ENCODE measurements at places on chromosomes 11 and 22.

DNA sequence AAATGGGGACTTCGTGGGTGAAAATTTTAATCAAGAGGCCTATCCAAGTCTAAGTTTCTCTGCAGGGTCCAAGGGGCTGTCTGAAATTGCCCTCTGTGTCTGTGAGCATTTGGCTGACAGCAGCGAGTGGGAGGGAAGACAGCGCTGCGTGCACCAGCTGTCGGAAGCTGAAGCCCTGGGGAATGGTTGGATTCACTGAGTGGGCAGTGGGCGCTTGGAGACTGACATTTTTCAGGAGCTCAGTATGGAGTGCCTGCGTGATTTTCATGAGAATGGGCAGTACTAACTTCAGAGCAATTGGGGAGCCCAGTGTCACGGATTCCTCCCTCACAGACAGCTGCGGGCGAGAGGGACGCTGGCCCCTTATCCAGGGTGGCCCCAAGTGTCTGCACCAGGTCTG lies 388.8 kb upstream of the B3GAT1 start:
- no peak for DNase-seq

GRCh38 chr22:44622147-44622427 lies 79.9 kb upstream of the PRR5 start:
- peak; percentile 36 for DNase-seq

DNA sequence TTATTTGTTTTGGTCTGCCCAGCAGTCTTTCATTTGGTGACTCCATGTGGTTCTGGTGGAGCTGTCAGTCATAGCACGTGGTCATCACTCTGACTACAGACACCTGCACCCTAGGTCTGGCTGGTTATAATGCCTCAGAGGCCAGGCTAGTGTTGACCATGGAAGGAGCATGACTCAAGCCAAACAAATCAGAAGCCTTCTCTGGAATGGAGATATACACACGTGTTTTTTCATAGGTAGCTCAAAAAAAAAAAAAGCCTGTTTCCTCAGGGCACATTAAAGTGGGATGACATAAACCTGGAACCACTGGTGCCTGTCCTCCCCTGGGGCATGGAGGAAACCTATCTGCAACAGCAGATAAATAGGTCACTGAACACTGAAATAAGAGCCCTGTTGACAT lies 8.1 kb upstream of the PLAAT3 start:
- DNase-seq, result no peak

DNA sequence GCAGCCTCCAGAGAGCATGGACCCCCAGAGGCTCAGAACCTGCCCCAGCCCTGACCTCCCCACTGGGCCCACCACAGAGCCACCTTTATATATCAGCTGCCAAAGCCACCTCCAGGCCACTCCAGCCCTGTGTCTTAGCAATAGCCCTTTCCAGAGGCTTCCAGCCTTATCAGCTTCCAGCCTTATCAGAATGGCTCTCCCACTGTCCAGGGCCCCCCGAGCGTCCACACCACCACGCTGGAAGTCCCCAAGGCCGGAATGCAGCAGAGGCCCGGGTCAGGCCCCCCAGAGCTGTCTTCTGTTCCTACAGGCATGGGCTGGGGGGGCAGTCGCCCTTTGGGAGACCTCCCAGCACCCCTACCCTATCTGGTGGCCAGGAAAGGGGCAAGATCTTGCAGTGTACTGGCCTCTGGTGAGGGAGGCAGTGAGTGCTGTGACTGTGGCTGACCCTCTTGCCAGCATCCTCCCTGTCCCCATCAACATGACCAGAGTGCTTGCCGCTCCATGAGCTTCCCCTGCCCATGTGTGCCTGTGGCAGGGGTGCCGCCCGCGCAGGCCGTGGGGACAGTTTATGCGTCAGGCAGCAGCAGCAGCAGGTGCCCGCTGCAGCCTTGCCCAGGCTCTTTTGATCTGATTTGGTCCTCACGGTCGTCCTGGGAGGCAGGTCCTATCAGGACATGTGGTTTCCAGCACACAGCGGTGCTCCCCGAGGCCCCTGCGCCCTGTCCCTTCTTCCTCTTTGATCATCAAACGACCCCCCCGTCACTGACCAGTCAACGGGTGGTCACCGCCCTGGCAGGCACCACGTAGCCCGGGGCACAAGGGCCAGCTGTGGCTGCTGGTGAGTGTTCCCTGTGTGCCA lies 15.9 kb downstream of the OSBPL5 start:
- no peak for DNase-seq

GRCh38 chr11:1391165-1392075 lies 1.7 kb downstream of the BRSK2 start:
- no peak for DNase-seq

DNA sequence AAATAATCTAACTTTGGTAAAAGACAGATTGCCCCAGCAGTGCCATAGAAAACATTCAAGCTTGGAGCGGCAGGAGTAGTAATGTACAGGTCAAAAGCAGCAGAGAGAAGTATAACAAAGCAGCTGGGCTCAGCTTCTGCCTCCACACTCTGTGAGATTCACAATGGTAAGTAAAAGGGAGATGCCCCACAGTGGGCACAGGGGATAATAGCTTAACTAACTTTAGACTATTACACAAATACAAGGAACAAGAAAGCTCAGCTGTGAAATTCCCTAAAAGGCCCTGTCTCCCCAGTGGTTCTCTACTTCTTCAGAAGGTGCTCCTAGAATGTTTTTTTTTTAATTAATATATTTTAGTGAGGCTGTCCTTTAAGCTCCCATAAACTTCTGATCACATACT lies 28.0 kb downstream of the RDX start:
- no peak for DNase-seq

DNA sequence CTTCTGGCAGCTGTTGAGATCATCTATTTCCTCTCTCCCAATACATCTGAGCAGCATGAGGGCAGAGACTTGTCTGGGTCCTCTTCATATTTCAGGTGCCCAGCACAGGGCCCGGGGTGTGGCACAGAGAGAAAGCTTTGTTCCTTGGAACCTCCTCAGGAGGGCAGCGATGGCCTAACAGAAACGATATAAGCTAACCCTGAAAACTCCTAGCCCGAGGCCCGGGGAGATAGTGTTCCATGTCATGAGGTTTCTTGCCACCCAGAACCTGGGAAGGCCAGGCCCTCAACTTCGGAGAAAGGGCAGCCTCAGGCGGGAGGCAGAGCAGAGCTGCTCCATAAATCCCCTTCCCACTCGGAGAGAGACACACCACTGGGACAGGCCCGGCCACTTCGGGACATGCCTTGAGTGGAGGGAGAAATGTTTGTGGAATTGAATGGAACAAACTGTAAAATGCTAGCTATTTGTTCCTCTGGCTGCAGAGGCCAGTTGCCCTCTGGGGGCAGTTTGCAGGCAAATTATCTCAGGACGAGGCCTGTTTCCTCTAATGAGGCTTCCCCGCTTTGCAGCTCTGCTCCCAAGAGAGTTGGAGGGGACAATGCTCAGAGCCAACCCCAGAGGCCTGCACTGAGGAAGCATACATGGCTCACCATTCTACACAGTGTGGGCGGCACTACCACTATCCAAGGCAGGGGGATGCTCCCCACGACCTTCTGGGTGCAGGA lies 11.6 kb downstream of the ARRB1 start:
- DNase-seq, result no peak

GRCh38 chr11:133547808-133548494 lies 15.7 kb upstream of the OPCML start:
- DNase-seq, result no peak

GRCh38 chr11:61541598-61541997 lies 33.0 kb downstream of the LRRC10B start:
- no peak for DNase-seq

GRCh38 chr11:121649798-121650197 lies 197.0 kb upstream of the SORL1-AS1 start:
- DNase-seq, result no peak

GRCh38 chr11:20112291-20113148 lies 47.8 kb downstream of the DBX1 start:
- no peak for DNase-seq

- DNase-seq, result no peak
These were observed 7.0 kb downstream of the PC start for GRCh38 chr11:66951135-66951534.

DNA sequence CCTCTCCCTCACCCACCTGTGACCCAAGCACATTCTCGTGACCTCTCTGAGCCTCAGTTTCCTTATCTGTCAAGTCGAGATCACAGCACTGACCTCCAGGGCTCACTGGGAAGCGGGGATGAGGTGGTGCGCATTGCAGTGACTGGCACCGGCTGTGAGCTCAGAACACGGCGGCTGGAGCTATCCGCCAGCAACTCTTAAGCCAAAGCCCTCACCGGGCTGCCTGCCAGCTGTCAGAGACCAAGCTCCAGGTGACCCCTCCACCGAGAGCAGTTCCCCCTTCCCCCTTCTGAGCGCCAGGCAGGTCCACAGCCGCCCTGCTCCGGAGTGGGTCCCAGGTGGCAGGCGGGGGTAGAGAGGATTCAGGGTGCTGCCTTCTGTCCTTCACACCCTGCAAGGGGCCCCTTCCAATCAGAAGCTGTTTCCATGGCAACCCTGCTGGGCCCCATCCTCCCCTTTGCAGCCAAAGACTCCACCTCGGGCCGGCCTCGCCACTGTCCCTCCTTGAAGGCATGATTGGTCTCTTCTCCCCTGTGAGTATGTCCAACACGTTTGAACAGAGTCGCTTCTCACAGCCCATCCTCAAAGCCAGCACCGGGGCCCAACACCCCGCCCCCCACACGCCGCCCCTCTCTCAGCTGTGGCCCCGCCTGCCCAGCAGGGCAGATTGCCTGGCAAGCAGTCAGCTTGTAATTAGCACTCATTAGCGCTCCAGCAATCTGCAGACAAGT lies 98.7 kb downstream of the WNT7B start:
- DNase-seq, result peak; percentile 28

DNA sequence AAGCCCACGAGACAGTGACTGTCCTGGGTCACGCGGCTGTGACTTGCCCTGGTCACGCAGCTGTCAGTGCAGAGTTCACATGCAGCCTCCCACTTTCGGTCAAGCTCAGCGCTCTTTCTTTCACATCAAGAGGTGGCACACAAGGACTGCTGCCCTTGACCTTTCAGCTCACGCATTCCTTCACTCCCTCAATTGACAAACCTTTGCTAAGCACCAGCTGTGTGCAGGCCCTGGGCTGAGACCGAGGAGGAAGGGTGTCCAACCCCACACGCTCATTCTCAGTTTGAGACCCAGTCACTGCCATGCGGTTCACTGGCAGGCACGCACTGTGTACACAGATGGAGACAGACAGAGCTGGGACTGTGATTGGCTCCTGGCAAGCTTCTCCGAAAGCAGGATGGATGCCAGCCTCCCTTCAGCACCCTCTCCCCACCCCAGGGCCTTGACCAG lies 70.3 kb downstream of the SCUBE1 start:
- no peak for DNase-seq

DNA sequence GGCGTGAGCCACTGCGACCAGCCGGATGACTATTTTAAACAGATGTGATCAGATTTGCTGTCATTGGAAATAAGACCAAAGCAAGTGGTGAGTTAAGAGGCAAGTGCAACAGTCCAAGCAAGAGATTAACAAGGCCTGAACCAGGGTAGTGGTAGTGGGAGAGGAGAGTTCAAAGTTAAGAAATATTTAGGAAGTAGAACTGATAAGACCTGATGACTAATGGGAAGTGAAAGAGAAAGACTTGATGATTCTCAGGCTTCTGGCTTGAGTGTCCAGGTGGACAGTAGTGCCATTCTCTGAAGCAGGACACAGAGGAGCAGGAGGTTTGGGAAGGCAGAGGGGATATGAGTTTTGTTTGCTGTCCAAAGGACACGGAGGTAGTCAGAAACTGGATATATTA lies 7.2 kb downstream of the NDUFC2 start:
- DNase-seq, result no peak

DNA sequence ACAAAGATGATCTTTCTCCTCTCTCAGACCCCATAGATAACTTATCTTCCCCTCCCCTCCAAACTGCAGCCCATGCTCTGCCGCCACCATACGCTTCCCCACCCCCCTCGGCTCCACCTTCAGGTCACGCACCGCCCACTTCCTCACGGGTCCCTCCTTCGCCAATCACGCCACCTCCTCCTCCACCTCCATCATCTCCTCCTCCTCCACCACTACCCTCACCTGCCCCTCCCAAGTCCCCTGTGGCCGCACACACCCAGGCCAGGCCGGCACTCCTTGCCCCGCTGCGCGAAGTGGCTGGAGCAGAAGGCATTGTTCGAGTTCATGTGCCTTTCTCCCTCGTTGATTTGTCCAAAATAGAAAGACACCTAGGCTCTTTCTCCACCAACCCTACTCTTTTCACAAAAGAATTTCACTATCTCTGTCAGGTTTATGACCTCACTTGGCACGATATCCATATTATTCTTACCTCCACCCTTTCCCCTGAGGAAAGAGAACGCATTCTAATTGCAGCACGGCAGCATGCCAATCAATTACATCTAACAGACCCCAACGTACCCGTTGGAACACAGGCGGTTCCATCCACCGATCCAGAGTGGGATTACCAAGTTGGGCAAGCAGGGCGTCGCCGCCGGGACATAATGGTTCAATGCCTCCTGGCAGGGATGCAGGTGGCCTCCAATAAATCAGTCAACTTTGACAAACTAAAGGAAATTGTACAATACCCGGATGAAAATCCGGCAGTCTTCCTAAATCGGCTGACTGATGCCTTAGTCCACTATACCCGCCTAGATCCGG lies 12.3 kb upstream of the OR56A3 start:
- DNase-seq, result no peak

- no peak for DNase-seq
These were observed 70.3 kb upstream of the BMAL1 start for GRCh38 chr11:13207270-13207664.

- DNase-seq, result no peak
These were observed 870.6 kb upstream of the LRRC4C start for GRCh38 chr11:42329929-42330565.

DNA sequence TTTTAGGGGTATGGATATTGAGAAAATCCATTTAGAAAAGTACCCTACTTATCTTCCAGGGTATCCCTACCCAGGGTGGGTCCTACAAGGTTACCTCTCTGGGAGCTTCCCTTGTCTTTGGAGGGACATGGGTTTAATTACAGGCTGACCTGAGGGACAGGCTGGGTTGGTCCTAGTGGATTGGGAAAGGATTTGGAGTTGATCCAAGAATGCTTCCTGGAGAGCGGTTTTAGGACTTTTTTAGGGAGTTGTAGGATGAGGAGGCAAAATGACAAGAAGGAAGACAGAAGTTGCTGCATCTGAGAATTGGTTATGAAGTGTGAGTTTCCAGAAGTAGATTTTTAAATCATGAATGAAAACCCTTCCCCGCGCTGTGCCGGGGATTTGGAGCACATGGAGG lies 61.8 kb upstream of the CRTAM start:
- DNase-seq, result no peak

DNA sequence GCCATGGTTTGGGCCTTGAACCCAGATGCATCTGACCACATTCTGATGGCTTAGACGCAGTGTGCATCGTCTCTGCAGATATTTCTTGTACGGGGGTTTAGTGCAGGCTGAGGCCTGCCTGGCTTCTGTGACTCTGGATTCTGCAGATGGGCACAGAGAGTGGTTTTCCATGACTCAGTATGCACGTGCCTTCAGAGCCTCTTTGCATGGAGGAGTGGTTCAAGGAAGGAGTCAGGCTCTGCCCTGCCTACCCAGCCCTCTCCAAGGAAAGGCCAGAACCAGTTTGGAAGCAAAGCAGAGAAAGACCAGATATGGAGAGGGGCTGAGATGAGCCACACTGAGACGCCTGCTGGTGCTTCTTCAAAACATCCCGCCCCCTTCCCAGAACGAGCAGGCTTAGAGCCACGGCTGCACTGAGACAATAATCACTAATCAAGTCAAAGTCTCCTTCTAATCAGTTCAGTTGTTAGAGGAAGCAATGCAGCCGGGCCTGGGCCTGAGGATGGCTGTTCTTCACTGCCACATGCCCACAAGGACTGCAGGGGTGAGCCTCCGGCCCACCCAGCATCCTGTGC lies 308.9 kb downstream of the NXPE2 start:
- no peak for DNase-seq

GRCh38 chr11:121482231-121483129 lies 29.7 kb upstream of the SORL1-AS1 start:
- DNase-seq, result no peak

Measured in D721Med (cell line).